ENCODE measurements at places on chromosomes 7 and 10.

- DNase-seq: no peak
Measured at GRCh38 chr10:86187499-86188239, 178.9 kb downstream of the GRID1 start.

- no peak for DNase-seq
Measured at GRCh38 chr7:71871446-71871845, 540.7 kb downstream of the CALN1 start.

DNA sequence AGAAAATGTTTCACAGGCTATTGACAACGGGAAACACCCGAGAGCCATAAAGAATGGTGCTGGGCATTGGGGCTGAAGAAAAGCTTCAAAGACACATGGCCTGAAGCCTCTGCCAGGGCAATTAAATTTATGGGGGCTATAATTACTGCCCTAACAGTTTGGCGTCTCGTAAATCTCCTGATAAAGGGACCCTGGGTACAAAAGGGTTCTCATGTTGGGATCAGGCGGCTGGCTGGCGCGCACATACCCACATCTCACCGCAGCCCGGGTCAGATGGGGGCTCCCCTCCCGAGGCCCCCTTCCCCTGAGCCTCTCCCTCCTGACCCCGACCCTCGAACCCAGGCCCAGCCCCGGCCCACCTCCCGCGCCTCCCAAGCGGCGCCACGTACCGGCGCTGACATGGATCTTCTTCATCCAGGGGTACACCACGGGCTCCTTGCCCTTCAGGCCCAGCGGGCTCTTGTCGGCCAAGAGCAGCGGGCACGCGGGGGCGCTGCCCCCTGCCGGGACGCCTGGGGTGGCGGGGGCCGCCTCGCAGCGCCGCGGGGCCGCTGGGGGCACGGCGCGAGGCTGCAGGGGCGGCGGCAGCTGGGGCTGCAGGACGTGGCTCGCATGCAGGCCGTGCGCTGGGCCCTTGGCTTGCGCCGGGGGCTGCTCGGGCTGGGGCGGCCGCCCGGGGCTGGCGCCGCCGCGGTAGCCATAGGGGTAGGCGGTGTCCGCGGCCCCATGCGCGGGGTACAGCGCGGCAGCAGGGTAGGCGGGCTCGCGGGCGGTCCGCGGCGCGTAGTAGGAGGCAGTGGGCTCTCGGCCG is 623 bp downstream of the HOXA4 start:
- no peak for DNase-seq

GRCh38 chr10:101817337-101818118 is 716 bp downstream of the OGA start:
- peak; percentile 21 for DNase-seq

DNA sequence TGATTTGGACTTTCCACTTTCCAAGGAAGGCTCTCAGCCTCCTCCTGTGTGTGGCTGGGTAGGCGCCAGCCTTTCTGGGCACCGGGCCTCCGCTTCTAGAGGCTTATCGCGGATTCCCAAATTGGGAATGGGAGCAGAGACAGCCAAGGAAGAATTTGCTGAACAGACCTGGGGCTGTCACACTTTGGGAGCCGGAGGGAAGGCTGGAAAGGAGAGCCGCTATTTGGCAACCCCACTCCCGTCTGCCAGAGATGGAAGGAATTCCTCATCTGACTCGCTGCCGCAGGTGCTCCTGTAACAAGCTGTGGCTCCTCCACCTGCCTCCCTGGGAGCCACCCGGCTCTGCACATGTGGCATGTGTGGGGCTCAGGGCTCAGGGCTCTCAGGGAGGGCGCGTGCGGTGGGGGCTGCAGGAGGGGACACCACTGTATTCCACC is 50.8 kb upstream of the ECHDC3 start:
- DNase-seq: no peak

DNA sequence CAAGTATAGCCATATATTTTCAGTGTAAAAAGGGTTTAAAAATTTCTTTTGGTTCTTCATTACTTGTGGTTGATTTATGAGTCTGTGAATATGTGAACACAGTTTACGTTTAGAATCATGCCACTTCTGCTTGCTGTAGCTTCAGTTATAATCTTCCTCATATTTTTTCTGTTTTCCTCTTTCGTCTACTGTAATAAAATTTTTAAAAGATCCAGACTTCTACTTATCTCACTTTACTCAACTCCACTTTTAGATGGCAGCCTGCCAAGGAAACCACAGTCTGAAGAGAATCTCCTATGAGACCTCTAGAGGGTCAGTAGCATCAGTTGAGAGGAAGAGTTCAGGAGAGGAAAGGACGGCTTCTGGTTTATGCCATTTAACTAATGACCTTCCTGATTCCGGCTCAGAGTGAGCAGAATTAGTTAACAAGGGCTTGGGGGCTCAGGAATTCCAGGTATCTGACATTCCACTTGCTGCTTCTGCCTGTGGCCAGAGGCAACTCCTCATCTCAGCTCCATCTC is 21.4 kb downstream of the CREB5 start:
- peak; percentile 35 for DNase-seq

DNA sequence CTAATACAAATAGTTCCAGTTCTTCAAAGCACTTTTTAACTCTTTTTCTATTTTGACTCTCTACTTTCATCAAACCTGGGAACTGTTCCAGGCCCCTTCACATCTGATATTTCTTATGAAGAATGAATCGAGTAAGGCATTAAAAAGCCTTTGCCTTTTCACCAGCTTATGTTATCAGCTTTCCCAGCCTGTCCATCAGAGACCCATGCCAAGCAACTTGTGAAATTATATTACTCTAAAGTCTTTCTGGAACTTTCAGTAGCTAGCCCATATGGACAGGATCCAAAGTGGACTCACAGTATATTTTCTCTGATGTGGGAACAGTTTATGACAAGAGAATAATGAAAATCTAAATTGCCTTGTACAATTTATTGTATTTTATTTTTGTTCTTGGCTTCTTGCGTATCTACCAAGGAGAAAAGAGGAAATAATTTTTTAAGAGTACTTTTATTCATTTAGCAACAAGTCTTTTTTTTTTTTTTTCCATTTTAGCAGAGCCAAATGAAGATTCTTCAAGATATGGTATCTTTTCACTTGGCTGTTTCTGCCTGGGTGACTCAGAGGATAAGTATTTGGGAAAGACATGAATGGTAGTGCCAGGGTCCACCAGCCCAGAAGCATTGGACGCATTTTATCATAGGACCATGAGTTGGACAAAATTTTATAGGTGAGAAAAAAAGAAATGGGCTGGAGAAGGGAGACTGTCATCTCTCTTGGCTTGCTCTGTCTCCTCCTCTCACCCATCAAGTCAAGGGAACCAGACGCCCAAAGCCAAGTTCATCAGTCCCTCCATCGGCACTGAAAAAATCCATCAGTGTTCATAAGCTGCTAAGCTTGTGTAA is 195.8 kb upstream of the NEBL start:
- DNase-seq: no peak

- no peak for DNase-seq
Measured at GRCh38 chr10:131070856-131071255, 240.7 kb downstream of the TCERG1L start.

DNA sequence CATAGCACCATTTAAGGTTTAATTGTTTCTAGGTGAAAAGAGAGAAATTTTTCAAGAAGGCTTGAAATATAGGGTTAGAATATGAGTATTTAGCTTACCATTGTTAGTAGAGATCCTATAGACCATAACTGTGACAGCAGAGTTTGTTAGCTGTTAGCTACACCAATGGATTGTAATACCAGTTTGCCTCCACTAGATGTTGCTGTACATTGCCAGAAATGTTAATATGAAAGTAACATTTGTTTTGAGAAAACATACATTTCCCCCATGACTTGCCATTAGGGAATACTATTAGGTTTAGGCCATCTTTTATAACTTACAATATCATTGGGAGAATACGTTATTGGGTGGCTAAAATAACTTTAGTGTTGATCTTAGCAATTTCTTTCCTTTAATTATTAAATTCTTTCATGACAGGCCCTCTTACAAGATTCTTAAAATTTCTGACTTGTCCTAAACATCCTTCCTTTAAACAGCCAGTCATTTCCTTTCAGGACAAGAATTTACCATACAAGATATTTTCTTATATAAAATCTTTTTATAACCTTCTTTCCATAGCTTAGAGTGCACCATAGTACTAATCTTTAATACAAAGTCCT is 39.5 kb downstream of the ZNF117 start:
- peak; percentile 9 for DNase-seq

DNA sequence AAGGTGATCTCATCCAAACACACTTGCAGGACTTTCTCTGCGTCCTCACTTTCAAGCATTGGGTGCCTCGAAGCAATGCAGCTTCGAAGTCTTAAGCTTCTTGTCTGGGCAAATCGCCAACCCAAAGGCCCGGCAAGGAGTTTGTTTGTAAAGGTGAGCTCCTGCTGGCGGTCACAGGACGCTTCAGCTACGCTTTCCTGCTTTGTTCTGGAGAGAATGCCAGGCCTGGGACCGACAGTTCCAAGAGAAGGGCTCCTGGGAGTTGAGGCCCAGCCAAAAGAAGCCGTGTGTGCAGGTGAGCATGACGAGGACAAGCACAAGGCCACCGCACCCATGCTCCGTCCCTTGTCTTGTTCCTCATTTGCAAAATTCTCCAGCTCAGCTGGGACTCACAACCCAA is 106.6 kb upstream of the DOCK1 start:
- DNase-seq: no peak

DNA sequence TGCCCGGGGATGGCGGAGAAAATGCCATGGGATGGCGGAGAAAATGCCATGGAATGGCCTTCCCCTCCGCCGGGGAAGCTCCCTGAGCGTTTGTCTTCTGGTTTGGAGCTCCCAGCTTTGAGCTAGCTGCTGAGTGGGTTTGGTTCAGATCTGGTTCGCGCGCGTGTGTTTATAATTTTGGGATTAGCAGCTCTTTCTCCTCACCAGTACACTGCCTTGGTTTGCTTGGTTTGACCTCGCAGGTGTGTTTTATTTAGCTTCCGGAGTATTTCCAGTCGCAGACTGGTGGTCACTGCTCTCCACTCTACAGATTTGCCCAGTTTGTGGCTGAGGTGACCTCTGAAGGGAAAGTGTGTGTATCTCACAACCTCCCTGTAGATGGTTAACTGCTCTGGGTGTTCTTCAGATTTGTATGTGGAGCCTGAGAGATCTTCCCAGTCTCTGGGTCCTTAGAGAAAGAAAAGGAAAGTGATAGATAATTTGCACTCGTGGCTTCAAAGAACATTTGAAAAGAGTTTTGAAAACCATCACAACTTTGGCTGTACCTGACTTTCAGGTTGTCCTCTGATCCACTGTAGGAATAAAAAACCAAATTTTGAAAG is 597 bp downstream of the ZNF277 start:
- no peak for DNase-seq

DNA sequence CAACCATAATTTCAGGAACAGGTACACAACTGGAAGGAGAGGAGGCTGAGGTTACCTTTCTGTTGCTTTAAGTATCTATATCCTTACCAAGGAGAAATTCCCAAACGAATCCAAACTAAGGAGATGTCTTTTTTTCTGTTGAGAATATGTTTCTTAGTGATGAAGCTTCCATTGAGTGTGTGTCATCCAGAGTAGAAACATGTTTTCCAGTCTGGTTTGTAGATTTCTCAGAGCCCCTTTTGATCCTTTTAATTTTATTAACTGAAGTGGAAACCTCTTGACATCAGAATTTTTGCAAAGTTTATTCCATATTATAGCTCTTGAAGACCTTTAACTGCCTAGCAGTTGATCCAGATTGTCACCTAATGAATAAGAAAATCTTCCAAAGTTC is 207.1 kb upstream of the FERD3L start:
- no peak for DNase-seq

DNA sequence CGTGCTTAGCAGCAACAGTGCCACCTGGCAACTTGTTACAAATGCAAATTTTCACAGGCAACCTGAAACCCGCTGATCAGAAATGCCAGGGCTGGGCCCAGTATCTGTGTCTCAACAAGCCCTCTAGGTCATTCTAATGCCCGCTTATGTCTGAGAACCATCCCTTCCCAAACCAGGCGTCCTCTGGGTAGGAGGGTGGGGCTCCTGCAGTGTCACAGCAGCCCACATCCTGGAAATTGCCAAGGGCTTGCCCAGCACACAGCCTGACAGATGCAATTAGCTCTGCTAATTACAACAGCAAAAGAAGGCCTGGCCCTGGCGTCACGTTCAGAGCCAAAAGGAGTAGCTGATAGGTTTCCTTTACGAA is 15.9 kb downstream of the ITPRIP start:
- DNase-seq: peak; percentile 59

DNA sequence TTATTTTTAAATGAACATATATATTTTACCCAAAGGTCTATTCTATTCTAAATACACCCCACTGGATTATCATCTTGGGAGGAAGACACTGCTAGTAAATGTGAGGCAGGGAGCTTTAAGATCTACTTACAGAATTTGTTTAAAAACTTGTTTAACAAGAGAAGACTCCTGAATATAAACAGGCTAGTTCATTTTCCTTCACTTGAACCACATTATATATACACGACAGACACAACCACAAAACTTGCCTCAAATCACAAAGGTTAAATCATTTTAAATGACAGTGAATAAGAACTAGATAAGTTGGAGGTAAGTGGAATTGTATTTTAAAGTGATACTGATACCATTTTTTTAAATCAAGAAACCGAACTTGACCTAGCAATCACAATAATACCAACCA is 109.2 kb downstream of the ATE1 start:
- DNase-seq: no peak

GRCh38 chr7:67453580-67454380 is 457.1 kb downstream of the TYW1 start:
- no peak for DNase-seq

- DNase-seq: no peak
Measured at GRCh38 chr10:84258034-84258695, 13.3 kb downstream of the RGR start.

DNA sequence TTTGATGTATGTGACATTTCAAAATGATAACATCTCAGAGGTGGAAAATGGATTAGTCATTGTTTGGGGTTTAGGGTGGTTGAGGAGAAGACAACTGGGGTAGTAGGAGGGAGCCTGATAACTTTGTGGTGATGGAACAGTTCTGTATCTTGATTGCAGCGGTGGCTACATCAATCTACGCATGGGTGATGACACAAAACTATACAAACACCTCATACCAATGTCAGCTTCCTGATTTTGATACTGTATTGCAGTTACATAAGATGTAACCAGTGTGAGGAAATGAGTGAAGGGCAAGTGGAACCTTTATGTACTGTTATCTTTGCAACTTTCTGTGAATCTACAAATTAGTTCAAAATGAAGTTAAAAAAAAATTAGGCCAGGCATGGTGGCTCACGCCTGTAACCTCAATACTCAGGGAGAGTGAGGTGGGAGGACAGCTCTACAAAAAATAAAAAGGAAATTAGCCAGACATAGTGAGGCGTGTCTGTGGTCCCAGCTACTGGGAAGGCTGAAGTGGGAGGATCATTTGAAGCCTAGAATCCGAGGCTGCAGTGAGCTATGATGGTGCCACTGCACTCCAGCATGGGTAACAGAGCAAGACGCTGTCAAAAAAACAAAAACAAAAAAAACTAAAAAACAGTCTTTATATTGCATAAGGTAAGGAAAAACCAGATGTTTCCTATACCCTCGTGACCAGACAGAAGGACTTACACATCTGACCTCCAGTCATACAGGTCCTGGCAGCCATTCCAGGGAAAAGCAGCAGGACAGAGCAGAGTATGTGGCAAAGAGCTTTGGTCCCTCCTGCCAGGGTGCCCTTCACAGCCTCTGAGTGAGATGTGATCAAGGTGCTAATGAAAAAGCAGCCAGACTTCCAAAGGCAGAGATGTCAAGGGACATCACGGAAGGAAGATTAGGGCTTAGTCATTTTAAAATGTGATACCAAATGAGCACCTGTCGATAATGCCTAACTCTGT is 50.8 kb downstream of the CYTH3 start:
- DNase-seq: no peak
